ENCODE measurements at places on chromosomes 2 and 18.

DNA sequence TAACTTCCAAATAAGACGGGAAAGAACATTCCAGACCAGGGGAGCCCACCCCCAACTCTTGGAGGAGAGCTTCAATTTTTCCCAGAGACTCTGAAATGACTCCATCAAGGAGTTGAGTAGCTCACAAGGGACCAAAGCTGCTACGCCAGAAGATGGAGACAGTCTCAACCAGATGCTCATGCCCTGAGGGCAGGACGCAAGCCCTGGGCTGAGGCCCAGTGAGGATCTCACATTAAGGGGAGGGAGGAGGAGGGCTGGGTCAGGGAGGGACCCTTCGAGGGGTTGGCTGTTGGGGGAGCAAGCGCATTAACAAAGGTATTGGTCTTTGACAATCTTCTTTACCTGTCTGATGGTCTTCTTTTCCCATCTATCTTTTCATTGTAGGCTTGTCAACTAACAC lies 141.3 kb upstream of the SLC1A4 start:
- DNase-seq, result no peak

DNA sequence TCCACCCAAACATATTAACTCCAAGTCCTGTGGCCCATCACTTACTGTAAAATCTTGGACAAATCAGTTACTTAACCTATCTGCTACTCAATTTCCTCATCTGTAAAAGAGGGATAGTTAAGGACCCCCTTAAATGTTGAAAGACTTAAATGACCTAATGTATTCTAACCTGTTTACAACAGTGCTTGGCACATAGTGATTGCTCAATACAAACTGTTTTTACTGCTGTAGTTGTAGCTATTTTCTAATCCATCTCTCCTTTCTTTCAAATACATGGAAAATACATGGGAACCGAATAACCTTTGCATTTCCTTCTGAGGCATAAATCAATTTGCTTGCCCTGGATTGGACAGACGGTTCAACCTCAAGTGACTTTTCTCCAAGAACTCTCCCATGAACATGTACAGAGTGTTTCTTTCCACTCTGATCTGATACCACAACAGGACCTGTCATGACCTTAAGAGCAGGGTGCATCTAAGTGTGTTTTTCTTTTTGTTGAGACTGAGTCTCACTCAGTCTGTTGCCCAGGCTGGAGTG lies 2.7 kb downstream of the LNPK start:
- DNase-seq, result no peak

- no peak for DNase-seq
These were observed 22.3 kb downstream of the IL1B start for GRCh38 chr2:112814278-112814677.

GRCh38 chr2:145638675-145639074 lies 1118.8 kb upstream of the ZEB2 start:
- no peak for DNase-seq

DNA sequence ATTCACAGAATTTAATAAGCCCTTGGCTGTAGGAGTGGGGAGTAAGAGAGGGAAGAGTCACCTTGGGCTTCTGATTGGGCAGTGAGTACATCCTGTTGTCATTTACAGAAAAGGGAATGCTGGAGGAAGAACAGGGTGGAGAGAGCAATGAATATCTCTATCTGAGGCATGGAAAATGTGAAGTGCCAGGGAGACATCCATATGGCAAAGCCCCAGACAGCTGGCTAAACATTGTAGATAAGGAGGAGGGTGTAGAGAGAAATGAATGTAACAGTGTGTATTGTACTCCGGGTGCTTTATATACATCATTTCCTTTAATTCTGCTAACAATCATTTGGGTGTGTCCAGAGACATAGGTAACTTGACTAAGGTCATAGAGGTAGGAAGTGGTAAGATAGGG lies 103.5 kb downstream of the UPP2 start:
- DNase-seq, result no peak

- no peak for DNase-seq
These were observed 48.9 kb upstream of the IL1RL1 start for GRCh38 chr2:102262216-102263129.

DNA sequence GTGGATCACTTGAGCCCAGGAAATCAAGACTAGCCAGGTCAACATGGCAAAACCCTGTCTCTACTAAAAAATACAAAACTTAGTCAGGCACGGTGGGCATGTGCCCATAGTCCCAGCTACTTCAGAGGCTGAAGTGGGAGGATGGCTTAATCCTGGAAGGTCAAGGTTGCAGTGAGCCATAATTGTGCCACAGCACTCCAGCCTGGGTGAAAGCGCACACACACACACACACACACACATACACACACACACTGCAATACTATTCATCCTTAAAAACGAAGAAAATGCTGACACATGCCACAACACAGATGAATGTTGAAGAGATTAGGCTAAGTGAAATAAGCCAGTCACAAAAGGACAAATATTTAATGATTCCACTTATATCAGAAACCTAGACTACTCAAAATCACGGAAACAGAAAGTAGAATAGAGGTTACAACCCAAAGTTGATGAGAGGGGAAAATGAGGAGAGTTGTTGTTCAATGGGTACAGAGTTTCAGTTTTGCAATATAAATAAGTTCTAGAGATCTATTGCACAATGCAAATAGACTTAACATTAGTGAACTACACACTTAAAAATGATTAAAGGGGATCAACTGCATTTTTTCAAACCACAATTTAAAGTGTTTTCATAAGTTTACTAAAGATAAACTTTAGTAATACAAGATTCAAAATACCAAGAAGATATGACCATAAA lies 114.5 kb downstream of the USP34 start:
- no peak for DNase-seq

- no peak for DNase-seq
These were observed 8.5 kb downstream of the MEIS1 start for GRCh38 chr2:66443186-66443978.
